NCI-H2171 (cell line): ENCODE measurements at places on chromosomes 11 and 22.

DNA sequence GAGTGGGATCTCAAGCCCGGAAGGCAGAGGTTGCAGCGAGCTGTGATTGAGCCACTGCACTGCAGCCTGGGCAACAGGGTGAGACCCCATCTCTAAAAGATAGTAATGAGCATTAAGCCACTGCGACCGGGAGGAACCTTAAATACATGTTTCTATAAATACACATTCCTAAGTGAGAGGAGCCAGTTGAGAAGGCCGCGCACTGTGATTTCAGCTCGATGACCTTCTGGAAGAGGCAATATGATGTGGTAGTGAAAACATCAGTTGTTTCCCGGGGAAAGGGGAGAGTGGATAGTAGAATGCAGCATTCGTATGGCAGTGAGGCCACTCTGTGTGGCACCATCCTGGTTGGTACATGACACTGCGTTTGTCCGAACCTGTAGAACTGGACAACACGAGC is 18.0 kb downstream of the PTDSS2 start:
- DNase-seq, result no peak

- no peak for DNase-seq
Measured at GRCh38 chr11:58574881-58575280, 775 bp downstream of the LPXN start.

GRCh38 chr11:45339729-45340519 is 53.8 kb upstream of the SYT13 start:
- DNase-seq, result peak; percentile 82

DNA sequence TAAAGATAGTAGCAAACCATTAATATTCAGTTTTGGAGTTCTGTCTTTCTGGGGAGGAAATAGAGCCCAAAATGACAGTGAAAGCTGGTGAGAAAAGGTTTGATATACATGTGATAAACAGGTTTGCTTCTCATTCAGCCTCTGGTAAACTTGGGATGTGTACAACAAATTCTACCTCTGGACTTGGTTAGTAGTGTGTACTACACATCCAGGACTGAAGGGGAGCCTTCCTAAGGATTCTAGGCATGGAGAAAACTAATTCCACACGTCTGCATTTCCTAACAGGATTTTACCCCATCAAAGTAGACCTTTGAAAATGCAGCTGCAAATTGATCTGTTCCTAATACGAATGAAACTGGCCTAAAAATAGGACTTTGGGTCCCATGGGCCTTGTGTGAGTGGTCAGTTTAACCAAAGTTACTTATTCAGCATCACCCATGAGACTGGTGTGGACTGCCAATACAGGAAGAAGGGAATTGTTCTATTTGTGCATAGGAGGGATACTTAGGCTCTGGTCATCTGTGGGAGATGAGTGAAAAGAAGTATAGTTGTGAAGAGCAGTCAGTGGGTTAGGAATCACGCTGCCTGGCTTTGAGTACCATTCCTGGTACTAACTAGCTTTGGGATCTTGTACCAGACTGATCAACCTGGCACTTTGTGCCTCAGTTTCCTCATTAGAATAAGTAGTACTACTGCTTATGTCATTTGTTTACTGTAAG is 74.2 kb downstream of the YAP1 start:
- DNase-seq, result no peak

GRCh38 chr11:46616551-46617133 is 385 bp downstream of the HARBI1 start:
- no peak for DNase-seq

GRCh38 chr11:70860888-70861287 is 391.5 kb downstream of the SHANK2 start:
- no peak for DNase-seq

GRCh38 chr11:122637541-122637940 is 18.0 kb upstream of the UBASH3B start:
- no peak for DNase-seq

DNA sequence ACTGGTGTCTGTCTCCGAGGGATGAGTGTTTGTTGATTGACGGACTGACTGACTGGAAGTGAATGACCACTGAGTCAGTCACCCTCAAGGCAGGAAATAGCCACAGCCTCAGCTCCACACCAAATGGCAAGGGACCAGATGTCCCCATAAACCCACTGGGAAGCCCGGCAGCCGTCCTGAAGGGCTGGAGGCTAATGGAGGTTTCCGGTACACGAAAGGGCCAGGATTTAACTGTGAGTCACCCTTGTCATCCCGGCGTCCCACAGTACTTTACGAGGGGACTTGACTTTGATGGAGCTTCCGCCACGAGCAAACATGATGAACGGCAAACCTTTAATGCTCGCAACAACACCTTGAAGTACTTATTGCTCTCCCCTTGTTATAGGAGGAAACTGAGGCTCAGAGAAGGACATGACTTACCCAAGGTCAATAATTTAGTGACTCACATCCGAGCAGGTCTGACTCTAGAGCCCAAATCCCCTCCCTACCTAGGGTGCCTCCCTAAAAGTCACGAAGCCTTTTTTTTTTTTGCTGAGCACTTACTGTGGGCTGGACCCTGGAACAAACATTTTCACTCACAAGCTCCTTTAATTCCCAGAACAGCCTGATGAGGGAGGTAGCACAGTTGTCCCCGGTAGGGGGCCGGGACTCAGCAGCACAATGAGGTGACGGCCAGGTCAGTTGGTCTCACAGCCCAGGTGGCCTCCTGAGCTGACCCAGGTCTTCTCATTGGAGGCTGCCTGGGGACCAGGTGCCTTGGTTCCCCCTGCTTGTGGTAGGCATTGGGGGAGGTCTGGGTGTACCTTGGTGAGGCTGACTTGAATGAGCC is 25.2 kb upstream of the GCAT start:
- no peak for DNase-seq

DNA sequence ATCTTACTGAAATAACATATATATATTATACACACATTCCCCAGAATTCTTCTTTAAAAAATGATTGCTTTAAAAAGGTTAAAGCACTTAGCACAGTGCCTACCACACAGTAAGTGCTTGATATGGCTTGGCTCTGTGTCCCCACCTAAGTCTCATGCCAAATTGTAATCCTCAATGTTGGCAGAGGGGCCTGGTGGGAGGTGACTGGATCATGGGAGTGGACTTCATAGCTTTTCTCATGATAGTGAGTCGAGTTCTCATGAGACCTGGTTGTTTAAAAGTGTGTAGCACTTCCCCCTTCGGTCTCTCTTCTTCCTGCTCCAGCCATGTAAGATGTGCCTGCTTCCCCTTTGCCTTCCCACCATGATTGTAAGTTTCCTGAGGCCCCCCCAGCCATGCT is 6.2 kb downstream of the CRYAB start:
- DNase-seq, result no peak

- no peak for DNase-seq
Measured at GRCh38 chr11:48164836-48165235, 51.8 kb upstream of the OR4B1 start.

GRCh38 chr11:46457659-46458424 is 66.3 kb upstream of the CHRM4 start:
- DNase-seq, result no peak

DNA sequence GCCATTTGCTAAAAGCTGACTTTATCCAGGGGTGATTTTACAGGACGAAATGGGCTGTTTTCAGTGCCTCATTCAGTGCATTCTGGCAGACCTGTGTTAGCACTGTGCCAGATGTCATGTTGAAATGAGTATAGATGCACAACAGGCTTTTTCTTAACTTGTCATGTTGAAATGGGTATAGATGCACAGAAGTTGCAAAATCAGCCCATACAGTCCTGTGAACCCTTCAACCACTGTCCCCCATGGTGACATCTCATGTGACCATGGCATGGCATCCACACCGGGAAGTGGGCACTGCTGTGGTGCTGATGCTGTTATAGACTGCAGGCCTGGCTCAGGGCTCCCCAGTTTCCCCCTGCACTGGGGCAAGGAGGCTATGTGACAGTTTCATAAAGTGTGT is 2.5 kb downstream of the TALDO1 start:
- no peak for DNase-seq

- no peak for DNase-seq
Measured at GRCh38 chr11:104893876-104894275, 4.4 kb downstream of the CASP12 start.

DNA sequence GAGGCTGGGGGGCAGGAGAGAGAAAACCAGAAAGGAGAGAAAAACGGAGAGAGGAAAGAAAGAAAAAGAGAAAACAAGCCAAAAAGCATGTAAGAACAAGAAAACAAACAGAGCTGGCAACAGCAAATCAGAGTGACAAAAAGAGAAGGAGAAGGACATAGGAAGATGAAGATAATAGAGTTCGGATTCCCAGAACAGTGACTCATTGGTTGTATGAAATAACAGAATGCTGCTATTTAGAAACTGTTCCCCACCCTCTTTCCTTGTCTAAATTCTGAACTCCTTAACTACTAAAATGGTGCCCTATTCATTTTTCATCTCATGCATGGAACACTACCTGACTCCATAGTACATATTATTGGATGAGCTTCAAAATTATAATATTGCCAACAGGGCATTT is 317.4 kb downstream of the C11orf87 start:
- DNase-seq, result no peak

DNA sequence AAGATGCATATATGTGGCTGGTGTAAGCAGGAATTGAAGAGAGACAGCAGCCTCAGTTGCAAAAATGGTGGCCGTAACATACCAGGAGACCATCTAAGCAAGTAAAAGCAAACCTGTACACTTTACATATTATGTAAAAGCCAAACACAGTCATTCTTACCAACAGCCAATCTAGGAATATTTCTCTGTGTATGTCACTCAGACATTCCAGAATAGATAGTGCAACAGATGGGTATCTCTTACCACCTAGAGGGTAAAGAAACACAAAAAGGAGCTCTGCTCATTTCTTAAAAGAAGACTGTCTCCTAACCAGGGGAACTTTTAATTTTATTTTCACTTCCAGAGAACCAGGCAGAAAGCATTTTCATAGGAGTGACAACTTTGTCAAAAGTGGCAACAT is 38.7 kb downstream of the GLYAT start:
- DNase-seq, result no peak

- no peak for DNase-seq
Measured at GRCh38 chr11:129314371-129314770, 61.3 kb upstream of the BARX2 start.

DNA sequence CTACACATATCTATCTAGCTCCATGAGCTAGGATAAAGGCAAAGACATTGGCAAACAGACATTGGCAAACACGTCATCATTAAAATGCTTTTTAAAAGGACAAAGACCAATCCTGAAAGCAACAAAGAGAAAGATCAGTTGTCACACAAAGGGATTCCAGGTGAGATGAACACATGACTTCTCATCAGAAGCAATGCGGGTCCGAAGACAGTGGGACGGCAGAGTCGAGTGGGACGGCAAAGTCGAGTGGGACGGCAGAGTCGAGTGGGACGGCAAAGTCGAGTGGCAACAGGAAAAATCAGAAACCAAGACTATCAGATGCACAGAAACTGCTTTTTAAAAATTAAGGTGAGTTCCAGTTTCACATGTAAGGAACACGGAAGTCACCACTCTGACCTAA is 609.5 kb downstream of the BRD1 start:
- DNase-seq, result no peak
